ENCODE measurements at places on chromosomes 11 and 22. TPM values are rescaled to one million over a fixed set of nuclear protein-coding genes. Genes with fewer than 3 reads are reported as not detected.

DNA sequence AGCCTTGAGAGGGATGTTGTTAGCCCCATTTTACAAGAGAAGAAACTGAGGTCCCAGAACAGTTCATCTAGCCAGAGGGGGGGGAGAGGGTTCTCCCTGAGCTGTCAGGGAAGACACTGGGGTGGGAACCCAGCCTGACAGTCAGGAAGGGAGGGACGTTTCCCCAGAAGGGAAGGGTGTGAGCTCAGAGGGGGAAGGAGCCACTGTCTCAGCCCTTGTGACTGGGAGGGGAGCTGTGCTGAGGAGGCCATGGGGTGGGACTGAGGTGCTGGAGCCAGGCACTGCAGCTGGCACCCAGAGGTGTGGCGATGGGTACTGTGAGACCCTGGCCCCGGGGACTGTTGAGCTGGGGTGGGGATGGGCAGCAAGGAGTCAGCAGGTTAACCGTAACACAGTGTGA lies 35.7 kb downstream of the DAGLA start:
- no peak for DNase-seq

DNA sequence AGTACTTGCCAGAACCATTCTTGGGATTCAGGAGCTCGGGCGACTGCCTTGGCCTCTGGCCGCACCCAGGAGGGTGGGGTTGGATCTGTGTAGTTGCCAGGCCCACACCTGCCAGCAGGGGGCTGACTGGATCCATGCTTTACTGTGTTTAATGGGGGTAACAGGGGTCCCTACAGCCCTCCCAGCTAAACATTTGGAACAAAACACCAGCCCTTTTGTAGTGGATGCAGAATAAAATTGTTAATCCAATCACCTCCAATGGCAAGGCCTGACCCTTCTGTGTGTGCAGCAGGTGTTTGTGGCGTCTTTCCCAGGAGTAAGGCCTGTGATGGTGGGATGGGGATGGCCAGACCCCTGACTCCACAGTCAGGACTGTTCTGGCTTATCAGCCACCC lies 22.5 kb downstream of the SUN2 start:
- no peak for DNase-seq

DNA sequence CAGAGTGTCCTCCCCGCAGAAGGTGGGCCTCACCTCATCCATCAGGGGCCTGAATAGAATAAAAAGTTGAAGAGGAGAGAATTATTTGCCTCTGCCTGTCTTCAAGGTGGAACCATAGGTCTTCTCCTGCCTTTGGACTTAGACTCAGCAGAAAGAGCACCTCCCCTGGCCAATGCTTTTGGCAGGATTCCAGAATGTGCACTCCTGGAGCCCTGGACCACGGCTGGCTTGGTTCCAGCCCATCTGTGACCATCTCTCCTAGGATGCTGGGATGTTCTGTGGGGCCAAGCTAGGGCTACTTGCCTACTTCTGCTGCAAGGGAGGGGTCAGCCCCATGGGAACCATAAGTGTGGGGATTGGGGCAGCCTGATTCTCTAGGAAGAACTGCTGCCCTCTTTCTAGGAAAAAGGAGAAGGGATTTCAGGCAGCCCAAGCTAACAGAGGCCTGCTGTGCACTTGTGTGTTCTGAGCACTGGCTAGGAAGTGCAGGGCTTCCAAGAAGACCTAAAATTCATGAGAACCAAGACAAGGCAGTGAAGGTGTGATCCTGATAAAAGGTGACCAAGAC lies 32.2 kb upstream of the SHANK2 start:
- DNase-seq = no peak

GRCh38 chr11:65918211-65919140 lies at the start of gene C11orf68:
C11orf68 (minus strand) TSS chr11:65919062; CDS start chr11:65919031, 31 bp downstream.
- no peak for DNase-seq

GRCh38 chr11:26583550-26583949 lies 11.5 kb upstream of the MUC15 start:
- no peak for DNase-seq

Gene KDM4D
- 1.5 TPM for total RNA-seq

Gene DEFB131B
- total RNA-seq = not detected

Gene TPH1
- 0.23 TPM for total RNA-seq

DNA sequence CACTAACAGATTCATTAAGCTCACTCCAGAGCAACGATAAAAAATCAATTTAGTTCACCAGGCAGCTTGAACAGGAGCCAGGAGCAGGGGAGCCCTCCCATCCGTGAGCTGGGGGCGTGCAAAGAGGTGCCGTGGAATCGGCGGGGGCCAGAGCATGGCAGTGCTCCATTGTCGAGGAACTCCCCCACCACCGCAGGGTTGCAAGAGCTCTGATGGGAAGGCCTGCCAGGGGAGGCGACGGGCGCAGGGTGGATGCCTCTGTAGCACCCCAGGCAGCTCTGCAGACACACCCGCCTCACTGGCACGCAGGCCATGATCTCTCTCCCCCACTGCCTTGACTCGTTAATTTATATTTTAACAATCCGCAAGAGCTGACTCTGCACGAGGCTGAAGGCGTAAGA lies 433.2 kb downstream of the MIAT start:
- no peak for DNase-seq

DNA sequence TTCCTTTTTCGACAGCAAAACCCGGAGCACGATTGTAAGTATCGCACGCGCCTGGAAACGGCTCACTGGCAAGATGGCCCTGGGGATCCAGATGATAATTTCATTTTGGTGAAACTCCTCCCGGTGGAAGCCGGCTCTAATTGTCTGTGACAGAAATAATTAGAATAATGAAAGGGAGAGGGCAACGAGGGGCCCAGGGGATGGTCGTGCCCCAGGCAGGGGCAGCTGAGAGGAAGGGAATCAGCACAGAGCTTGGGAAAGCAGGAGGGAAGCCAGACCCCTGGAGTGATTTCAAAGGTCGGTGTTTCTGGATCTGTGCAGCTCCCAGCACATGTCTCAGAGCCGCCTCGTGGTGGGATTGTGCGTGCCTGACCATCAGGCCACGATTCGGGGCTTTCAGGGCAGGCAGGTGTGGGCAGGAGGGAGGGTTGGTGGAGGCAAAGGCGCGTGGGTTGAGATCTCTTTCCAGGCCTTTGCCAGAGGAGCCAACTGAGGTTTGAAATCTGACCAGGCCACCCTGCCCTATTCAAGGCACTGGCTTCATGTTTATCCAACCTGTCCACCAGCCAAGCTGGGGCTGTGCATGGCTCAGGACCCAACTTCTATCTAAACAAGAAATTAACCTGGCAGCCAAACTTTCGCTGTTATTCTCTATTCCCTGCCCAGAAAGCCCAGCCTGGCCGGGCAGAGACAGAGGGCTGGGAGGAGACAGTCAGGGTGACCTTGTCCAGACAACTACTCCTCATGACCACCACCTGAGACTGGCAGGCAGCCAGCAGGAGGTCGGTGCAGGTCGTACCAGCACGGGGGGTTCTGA lies 27.8 kb downstream of the ANO1 start:
- DNase-seq = no peak

- DNase-seq = no peak
These were observed 10.3 kb downstream of the PLAAT2 start for GRCh38 chr11:63552921-63553320.

DNA sequence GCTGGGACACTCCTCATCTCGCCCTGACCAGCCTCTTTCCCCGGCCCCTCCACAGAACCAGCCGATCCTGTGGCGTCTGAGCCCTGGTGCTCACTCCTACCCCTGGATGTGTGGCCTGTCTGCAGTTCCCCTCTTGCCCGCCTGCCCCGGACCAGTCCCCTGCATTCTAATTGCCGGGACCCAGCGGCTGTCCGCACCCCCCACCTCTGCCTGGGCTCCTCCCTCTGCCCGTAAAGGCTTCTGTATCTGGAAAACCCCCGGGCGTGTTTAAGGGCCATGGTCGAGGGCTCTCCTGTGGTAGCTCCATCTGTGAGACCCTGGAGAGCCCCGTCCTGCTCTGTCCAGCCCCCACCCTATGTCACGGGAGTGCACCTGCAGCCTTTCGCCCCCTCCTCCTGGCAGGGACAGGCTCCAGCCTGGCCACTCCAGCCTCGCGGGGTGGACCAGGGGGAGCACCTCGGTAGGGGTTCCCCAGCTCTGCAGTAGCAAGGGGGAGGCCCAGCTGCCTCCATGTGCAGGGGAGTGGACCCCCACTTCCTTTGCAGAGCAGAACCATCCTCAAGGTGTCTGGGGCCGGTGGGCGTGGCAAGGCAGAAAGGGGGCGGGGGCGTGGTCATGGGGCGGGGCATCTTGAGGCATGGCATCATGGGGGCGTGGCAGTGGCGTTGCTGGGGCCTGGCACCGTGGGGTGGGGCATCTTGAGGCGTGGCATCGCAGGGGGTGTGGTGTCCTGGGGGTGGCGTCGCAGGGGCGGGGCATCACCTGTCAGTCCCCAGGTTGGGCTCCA lies 430.4 kb downstream of the TBC1D22A start:
- no peak for DNase-seq

DNA sequence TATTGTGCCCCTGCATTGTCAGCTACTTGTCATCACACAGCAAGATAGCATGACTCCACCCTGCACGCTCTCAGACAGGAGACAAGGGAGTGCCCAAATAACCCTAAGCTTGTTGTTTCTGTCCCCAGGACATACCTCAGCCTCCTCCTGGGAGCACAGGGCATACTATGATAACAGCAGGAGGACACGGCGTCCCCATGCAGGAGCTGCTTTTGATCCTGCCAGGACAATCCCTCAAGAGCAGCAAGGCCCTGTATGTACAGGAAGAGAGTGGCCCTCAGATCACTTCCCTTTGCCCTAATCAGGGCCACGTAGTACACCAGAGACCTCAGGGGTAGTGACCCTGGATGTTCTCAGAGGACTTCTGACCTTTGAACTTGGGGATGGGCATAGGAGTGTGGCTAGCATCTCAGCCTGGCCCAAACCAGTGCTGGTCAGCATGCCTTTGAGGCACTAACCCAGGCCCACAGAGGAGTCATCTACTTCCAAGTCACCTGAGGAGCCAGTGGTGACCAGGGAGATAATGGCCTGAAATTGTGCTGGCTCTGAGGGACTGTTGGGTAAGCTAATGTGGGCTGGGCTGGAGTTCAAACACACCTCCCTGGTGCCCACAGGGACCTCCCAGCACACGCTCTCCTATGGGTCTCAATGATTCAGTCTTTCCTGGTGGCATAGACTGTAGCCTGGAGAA lies 9.2 kb downstream of the APOA4 start:
- DNase-seq = no peak

DNA sequence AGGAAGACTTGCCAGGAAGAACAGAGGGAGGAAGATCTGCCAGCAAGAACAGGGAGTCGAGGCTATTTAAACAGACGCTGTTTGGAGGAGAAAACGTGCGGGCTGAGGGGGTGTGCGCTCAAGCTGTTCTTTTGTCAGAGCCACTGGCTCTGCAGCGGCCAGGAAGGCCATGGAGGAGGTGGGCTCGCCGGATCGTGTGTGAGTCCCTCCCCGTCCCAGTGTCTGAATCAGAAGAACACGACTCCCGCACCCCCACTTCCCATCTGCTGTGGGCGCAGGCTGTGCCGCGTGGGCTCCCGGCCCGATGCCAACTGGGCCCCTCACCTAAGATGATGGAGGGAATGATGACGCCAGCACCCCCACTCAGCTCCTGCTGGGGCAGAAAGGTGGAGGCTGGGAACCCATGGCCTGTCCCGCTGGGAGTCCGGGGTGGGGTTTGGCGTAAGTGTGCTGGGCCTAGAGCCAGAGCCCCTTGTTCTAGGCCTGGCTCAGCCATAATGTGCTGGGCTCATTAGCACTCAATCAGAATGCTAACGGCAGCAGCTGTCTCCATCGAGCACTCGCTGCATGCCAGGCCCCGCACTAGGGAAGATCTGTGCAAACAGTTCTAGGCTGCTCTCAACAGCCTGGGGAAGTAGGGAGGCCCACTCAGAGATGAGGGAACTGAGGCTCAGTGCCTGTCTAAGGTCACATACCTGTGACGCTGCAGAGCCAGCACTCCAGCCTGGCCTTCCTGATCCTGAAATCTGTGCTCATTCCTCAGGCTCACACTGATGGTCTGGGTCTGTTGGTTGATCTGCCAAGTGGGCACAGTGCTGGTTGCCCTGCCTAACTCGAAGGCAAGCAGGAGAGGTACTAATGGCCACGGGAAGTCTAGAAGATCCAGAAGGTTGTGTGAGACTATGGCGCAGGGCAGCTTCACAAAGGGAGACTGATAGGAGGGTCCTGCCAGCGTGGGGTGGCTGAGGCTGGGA lies 11.5 kb downstream of the NPTXR start:
- DNase-seq = no peak

Gene GDPD4
- not detected for total RNA-seq

GRCh38 chr11:117818041-117818873 lies 6.3 kb downstream of the FXYD2 start:
- no peak for DNase-seq

Gene SLC22A6
- not detected for total RNA-seq

Gene MGAT3
- 38.5 TPM for total RNA-seq

GRCh38 chr11:104968355-104968855 lies at the start of gene CASP4:
CASP4 (minus strand) TSS chr11:104968574; CDS start chr11:104968525, 49 bp downstream.
- peak; percentile 32 for DNase-seq

DNA sequence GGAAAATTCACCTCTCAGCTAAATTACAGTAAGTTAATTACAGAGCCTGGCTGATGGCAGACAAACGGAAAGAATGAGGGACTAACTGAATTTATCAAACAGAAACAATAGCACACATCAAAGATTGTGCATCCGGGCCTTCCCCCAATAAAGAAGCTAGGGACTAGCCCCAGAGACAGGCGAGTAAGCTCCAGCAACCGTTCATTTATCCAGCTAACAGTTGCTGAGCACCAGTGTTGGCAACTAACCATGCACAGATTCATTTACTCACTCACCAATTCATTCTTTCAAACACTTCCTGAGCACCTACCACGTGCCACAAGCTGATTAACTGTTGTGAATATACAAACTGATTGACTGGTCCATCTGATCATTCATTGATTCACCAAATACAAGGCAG lies 51.2 kb downstream of the SMCO4 start:
- DNase-seq = no peak
